MV-4-11 (cell line): ENCODE measurements at places on chromosomes 1 and 21.

DNA sequence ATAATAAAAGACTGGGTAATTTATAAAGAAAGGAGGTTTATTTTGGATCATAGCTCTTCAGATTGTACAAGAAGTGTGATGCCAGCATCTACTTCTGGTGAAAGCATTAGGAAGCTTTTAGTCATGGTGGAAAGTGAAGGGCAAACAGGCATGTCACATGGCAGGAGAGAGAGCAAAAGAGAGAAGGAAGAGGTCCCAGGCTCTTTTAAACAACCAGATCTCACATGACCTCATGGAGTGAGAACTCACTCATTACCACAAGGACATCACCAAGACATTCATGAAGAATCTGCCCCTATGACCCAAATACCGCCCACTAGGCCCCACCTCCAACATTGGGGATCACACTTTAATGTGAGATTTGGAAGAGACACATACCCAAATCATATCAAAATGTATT is 10.0 kb downstream of the RPTN start:
- no peak for DNase-seq

DNA sequence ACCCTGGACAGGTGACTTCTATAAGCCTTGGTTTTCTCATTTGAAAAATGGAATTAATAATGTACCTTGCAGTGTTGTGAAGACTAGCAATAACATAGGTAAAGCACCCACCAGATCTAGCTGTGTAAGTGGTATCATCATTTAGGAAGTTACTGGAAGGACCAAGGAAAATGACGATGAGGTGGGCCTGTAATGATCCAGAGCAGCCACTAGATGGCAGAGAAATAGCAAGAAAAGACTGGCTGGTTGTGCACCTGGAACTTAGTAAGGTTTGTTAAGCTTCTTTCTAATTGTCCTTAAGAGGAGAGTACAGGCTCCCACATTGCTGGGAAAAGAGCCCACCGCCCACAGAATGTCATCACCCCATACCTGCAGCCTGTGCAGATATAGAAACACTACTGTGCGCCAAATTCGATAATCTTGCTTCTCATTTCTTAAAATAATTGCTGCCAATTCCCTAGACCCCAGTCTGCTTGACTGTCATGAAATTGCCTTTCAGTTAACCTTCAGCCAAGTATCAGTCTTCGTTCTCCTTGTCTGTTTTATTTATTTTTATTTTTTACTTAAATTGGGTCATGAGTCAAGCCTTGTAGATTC is 37.2 kb downstream of the WNT4 start:
- DNase-seq = peak; percentile 22

- no peak for DNase-seq
These were observed 24.8 kb upstream of the ITPKB start for GRCh38 chr1:226763905-226764264.

DNA sequence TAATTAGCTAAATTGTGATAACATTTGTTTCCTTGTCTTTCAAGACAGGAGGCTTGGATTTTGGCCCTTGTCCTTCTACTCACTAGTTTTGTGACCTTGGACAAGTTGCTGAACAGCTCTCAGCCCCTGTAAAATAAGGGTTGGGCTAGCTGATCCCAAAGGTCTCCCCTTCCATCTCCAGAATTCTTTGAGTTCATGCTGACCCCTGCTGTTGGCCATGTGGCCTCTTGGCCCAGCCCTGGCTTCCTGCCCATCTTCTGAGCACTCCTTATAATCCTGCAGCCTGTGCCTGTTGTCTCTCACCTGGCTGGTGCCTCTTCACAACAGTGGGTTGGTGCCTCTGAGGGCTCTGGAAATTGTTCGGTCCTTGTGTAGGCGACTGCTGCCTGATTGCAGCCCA is 10.1 kb downstream of the PTGFRN start:
- DNase-seq = no peak

DNA sequence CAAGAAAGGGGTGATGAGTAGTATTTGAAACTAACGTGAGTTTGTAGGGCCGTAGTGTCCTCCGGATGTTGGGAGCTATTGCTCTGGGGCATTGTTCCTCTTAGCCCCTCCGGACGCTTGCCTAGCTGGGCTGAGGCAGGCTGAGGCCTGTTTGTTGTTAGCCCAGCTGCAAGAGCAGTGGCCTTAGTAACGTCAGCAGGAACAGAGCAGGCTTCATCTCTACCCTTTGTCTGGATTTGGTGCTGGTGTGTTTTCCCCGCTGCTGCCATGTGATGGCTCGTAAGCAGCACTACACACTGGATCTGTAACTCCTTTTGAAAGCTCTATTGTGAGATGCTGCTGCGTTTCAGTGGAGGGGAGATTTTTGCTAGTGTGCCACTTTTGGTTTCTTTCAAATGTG is 57.6 kb downstream of the DNM3 start:
- DNase-seq = no peak

GRCh38 chr21:43693981-43694380 is 24.9 kb upstream of the PDXK start:
- no peak for DNase-seq

- DNase-seq = no peak
These were observed 72.0 kb upstream of the TARDBP start for GRCh38 chr1:10940451-10940804.

DNA sequence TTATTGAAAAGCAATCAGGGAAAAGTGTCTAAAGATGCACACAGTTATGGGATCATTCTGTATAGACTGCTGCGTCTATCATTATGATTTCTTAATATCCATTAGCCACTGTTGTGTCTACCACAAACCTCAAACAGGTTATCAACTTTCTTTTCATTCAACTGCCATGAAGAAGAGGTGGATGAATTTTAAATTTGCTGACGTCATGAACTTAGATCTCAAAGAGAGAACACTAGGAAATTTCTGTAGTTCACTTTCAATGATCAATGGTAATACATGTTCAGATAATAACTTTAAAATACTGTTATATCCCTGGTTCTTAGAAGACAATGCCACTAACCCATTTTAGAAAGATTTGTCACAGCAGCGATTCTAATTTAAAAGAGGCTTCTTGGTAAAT is 6.7 kb downstream of the PLA2G4A start:
- no peak for DNase-seq

DNA sequence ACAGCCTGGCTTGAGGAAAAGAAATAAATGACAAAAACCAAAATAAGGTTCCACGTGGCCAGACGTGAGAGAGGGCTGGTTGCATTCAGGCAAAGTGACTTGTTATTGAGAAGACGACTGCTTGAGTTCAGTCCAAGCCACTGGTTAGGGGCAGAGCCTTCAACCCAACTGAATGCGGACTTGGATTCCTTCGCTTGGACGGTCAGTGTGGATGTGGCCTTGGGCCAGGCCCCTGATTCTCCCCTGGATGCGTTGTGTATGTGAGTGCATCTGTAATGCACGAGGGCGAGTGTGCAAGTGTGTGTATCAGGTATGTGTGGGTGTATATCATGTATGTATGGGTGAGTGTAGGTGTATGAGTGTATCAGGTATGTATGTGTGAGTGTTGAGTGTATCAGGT is 1.9 kb downstream of the PLA2G2F start:
- no peak for DNase-seq

DNA sequence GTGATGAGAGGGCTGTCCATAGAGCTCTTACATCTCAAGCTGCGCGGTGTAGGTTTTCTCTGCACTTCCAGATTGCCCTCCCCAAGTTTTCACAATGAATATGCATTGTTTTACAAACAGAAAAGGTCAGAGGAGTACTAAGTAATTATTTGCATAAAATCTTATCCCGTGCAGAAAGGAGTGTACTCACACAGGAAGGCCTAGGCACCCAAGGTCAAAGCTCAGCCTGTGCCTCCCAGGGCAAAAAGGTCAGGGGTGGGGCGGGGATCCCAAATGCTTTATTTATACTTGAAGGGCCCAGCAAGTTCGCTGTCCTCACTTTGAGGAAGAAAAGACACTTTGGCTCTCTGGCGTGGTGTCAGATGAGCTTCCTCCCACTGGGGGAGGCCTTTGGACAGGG is 10.3 kb upstream of the KCNE1 start:
- DNase-seq = no peak

DNA sequence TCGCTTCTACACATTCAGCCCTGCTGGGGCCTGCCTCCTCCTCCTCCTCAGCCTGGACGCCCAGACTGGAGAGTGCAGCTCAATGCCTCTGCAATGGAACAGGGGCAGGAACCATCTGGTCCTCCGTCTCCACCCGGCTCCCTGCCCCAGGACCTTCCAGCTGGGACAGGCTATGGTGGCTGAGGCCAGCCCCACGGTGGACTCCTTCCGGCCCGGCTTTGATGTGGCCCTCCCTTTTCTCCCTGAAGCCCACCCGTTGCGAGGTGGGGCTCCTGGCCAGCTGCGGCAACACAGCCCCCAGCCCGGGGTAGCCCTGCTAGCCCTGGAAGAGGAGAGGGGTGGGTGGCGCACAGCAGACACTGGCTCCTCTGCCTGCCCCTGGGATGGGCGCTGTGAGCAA is 1.4 kb downstream of the EXTL1 start:
- DNase-seq = no peak

DNA sequence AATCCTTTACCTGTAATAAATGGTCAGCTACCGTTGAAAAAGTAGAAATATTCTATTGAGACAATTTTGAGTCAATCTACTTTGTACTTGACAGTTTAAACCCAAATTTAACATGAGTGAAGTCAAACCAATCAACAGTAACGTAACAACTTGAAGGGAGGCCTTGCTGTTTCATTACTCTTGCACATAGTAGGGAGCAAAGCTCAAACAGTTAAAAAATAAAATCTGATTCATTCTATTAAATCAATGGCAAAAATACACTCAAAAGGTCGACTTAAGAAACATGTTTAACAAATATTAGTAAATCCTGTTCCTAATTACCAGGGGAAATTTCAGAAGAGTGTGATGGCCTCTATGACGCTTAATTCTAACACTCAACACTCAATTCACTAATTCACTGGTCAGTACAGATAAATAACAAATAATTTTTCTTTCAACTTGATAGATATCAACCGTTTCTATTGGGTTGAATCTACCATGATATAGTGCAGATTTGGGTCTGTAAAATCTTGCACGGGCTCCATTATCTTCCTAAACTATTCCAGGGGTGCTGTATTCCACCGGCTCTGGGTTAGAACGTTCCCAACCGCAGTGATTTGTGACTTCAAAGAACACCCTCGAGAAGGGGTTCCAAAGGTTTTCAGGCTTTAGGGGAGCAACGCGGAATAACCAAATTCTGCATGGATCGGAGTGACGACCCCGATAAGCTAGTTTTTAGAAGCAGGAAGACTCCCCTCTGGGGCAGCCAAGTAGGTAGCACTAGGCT is 1.4 kb downstream of the TARBP1 start:
- no peak for DNase-seq

DNA sequence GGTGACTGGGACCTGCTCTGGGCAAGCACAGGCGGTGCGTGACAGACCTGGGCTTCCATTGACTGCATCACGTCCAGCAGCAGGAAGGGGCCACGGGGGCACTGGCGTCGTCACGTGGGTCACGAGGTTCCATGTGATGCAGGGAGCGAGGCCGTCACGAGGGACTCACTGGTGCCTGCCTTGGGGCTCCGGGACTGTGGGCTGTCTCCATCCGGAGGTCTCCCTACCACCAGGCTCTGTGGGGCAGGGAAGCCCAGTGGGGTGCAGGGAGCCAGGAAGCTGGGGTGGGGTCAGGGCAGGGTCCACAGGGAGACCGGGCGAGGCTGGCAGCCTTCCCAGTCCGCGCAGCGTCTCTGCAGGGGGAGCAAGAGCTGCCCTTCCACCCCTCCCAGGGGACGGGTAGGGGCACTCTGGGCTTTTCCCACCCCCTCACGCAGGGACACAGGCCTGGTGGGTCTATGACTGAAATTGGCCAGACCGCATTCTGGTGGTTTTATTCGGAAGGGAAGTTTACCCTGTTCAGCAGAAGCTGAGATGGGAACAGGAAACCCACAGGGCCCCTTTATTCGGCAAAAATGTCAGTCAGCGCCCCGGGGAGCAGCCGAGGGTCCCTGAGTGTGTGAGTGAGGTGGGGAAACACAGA is 416 bp upstream of the TNFRSF14 start:
- peak; percentile 84 for DNase-seq

DNA sequence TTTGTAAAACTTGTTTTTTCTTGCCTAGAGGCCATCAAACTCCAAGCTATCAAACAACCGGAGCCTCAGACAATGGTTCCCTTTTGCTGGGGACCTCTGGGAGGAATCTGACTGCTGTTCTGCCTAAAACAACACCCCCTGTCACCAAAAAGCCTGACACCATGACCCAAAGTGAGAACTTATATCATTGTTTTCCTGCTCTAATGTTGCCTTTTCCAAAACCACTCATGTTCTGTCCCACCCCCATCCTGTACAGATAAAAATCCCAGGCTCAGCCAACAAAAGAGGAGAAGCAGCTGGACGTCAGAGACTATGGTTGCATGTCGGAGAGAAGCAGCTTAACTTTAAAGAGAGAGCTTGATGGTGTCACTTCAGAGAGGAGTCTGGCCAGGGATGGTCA is 327.2 kb upstream of the CXADR start:
- no peak for DNase-seq

- no peak for DNase-seq
These were observed 1.4 kb downstream of the SPAG17 start for GRCh38 chr1:118183586-118183985.

DNA sequence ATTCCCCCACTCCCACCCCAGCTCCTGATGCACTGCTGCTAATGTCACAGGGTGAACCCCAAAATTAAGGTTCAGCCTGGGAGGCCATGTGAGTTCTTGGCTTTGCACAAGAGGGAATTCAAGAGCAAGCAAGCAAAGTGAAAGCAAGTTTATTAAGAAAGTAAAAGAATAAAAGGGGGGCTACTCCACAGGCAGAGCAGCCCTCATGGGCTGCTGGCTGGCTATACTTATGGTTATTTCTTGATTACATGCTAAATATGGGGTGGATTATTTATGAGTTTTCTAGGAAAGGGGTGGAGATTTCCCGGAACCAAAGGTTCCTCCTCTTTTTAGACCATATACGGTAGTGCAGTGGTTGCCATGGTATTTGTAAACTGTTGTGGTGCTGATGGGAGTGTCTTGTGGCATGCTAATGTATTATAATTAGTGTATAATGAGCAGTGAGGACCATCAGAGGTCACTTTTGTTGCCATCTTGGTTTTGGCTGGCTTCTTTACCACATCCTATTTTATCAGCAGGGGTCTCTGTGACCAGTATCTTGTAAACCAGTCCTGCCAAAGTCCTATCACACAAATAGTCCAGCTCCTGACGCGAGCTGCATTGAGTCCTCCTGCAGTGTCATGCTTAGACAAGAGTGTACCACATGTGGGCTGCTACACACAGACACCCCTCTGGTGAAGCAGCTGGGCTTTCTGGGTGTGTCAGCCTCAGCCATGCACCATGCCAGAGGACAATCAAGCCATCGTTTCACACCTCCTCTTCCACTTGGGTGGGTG is 46.4 kb upstream of the CSF1 start:
- DNase-seq = peak; percentile 49

DNA sequence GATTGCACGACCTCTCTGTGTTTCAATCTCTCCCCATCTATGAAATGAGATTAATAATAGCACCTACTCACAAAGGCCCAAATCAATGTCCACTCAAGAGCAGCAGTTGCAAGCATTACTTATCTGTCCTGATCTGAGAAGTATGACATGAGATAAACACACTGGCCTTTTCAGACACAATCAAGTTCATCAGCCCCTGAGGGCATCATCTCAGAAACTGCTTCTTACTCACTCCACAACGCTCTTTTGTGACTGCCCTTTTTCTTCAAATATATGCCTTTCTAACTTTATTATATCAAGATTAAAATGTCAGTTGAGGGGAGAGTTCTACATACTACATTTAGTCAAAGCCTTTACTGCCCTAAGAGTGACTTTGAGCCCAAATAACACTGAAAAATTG is 371.9 kb upstream of the SPAG17 start:
- no peak for DNase-seq

- DNase-seq = no peak
These were observed 15.8 kb downstream of the SLC45A3 start for GRCh38 chr1:205664399-205665017.

GRCh38 chr21:33682992-33683627 is 40.8 kb downstream of the ITSN1 start:
- peak; percentile 9 for DNase-seq
